Lower lobe of right lung (tissue), 2 donors: ENCODE measurements at places on chromosomes 1 and 21. TPM values are rescaled to one million over a fixed set of nuclear protein-coding genes. Genes with fewer than 3 reads are reported as not detected.

The NBPF6 gene
- not detected for total RNA-seq

GRCh38 chr1:46053734-46054133 lies 78.7 kb downstream of the PIK3R3 start:
- DNase-seq, result no peak

DNA sequence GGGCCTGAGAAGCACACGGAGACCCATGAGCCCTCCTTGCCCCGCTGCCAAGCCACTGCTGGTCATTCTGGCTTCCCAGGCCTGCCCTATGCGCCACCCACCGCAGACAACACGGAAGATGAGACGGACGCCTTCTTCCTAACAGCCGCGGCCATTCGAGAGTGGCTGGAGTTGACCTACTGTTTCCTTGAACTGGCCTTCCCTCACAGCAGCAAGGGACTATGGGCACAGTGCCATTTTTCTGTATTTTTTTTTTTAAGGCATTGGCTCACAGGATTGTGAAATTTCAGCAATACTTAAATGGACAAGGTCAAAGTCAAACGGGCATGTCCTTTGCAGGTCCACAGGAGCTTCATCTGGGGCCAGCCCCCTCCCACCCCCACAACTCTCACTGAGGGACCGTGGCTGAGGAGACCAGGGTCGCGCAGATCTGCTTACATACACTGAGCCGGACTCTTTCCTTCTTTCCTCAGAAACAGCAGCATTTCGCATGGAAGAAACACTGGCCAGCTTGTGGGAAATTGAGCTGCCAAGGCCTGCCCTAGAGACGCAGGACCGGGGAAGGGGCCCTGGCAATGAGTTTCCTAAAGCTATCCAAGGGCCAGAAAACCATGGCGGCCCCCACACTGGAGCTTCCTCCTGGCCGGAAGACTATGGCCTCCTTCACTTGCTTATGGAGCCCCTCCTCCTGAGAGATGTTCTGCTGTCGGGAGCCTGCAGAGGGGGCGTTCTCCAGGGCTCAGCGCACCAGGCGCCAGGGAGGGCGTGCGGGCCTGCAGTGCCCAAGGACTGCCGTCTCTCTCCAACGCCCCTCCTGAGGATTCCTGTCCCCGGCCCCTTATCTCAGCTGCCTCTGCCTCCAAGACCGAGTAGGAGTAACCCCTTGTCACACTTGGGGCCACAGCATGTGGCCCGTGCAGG lies 98.9 kb downstream of the PGBD5 start:
- no peak for DNase-seq

DNA sequence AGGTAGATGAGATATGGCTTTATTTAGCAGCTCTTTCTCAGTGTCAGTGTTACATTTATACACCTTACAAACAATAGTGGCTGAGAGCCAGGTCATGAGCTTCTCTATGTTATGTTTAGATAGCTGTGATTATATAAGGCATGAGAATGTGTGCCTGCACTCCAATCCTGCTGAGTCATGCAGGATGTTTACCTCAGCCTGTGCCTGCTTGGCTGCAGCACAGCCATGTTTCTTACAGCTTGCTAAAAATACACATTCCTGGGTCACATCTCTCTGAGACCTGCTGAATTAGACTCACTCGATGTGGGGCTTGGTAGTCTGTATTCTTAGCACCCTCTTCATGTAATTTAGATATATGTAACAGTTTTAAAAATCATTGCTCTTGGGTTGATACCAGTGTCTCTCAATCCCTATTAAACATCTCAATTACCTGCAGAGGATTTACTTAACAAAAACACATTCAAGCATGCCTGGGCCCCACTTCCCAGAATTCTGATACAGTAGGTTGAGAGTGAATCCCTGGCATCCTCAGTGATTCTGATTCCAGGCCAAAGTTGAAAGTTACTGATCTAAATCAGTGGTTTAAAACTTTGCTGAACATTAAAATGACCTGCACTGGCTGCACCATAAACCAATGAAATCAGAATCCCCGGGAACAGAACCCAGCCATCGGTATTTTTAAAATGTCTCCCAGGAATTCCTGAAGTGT lies 107.5 kb downstream of the GDAP2 start:
- no peak for DNase-seq

- no peak for DNase-seq
Observed at GRCh38 chr1:228455715-228456114, 31.5 kb upstream of the RNF187 start.

DNA sequence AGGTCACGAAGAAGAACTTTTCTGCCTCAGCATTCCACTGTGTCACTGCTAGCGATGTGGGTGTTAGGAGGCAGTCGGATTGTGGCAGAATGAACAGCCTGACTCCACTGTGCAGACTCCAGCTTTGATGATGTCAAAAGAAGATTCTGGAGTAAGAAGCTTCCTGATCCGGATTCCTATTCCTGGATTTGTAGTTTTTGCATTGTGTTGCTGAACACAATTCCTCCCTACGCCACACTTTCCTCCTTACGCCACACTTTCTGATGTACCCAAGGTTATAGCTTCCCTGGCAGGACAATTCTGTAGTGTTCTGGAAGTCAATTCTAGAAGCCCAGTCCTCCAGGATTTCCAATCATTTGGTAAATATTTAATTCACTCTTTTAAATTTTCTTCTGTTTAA lies 665.2 kb upstream of the ADGRL2 start:
- no peak for DNase-seq

- DNase-seq, result no peak
Observed at GRCh38 chr21:29436143-29436542, 137.4 kb downstream of the BACH1 start.

DNA sequence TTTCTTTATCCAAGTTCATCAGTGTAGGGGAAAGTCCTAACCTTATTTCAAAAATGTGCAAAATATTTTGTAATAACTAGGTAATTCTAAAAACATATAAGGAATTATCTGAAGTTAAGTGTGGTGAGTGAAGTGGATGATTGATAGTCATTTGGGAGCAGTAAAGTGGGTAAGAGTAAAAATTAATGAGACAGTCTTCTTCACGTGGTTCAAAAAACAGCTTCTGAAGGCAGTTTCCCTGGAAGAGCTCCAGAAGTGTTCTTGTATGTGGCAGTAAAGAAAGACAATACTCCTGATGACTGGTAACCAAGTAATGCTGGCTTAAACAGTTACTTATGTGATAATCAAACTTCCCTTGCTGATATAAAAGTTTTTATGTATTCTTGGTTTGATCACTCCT lies 50.3 kb downstream of the LEPR start:
- DNase-seq, result no peak

GRCh38 chr1:14716474-14716873 lies 118.0 kb downstream of the KAZN start:
- no peak for DNase-seq

DNA sequence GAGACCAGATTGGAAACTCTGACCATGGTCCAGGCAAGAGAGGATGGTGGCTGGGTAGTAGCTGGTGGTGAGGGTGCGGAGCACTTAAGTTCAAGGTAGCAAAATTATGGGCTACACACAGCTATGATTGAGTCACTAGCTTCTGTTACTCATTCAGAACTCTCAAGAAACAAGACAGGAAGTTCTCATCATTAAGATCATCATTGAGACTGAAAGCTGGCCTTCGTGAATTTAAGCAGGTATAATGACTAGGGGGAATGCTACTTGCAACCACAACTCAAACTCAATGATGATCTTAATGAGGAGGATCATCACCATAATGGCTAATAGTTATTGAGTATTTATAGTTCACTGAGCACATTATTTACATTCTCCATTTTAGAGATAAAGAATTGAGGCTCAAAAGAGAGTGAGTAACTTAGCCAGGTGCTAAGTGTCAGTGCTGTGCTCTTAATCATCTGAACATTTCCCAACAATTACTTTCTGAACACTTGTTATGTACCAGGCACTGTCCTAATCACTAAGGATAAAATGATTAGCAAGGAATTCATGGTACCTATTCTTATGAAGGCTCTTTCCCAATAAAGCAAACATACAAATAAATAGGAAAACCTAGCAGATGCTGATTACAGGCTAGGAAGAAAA lies 286.3 kb upstream of the C1orf105 start:
- no peak for DNase-seq

GRCh38 chr21:31514598-31514997 lies 144.9 kb upstream of the SOD1 start:
- DNase-seq, result no peak
